ENCODE measurements at places on chromosomes 7 and 10.

GRCh38 chr10:101686133-101686925, 8.6 kb downstream of the FBXW4 start:
- DNase-seq, result peak; percentile 14

- DNase-seq, result no peak
Measured at GRCh38 chr7:145737617-145738016, 379.0 kb upstream of the CNTNAP2 start.

DNA sequence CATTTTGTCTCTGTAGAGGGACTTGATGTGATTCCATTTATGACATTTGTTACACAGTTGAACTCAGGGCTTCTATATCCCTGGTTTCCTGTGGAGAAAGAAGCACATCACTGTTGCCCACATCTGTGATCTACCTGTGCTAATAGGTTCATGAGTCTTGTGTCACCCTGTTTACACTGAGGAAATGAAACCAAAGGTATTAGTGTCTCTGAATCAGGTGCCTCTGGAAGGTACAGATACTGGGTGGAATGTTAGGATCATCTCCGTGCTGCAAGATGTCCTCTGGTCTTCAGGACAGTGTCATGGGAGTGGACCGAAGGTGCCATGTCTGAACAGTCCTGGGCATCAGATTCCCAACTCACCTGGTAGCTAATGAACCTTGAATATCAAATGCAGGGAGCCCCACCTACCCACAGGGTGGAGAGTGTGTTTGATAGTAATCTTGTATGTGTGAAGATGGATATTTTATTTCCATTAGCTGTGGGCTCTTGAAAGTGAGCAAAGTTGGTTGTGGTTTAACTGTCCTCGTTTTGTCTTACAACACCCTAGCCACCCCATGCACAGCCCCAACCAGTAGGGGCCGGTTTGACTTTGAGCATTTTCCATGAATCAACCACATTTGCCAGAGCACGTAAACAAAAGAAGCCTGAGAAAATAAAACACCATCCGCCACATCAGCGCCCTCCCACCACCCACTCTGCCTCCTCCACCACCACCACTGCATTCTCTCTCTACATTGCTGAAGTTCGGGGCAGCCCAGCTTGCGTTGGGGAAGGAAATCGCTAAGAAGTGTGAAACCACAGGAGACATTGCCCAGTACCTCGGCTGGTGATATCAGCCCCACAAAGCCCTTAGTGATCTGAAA, 40.7 kb downstream of the TARP start:
- DNase-seq, result peak; percentile 72

DNA sequence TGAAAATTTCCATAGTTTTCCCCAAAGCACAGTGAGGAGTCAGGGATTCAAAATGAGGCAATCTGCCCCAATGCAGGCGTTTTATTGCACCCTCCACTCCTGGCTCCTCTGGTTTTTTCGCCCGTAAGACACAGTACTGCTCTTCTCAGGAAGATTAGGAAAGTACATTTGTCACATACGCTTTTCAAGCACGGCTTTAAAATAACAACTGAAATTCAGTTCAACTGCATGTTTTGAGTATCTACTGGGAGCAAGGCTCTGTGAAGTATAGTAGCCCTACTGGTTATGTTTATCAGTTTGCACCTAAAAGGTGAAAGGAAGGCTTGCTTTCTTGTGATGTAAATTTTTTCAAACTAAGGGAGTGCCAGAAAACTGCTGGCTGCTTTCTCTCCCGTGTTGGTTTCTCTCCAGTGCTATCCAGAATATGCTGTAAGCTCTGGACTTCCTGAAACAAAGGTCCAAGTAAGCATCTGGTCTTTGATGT, 1.9 kb upstream of the SGMS1 start:
- DNase-seq, result peak; percentile 27

- DNase-seq, result no peak
Measured at GRCh38 chr10:74813381-74814259, 12.8 kb upstream of the KAT6B start.

- DNase-seq, result no peak
Measured at GRCh38 chr10:60420991-60421894, 31.6 kb upstream of the ANK3 start.

DNA sequence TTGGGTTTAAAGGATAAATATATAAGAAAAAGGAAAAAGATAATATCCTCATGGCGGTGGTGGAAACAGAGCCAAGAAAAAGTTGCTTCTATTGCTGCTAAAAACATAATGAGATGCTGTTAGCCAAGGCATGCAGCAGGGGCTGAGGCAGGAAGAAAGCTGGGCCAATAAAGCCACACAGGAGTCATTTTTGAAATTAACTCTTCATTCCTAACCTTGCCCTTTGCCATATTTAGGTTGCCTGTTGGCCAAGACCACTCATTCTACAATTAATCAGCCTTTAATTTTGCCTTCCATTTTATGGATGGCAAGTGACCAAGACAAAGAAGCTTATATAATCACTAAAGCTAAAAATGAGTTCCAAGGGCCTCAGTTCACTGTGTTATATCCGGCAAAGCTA, 58.2 kb downstream of the ARMH3 start:
- no peak for DNase-seq

GRCh38 chr10:47152861-47153349, 147.1 kb upstream of the GDF10 start:
- no peak for DNase-seq

DNA sequence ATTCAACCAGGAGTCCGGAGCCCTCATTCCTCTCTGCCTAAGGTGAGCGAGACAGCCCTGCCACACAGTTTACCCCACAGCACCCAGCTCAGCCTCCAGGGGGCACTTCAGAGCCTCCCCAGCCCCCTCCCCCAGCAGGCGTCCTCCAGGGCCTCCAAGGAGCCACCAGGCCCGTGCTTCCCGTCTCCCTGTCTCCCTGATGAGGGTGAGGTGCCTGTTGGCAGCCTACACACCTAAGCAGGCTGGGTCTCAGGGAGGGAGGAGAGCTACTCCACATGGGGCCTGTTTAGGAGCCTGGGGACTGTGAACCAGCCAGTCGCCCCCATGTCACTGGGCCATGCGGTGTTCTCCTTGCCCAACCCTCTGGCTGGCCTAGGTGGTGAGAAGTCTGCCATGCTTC, 28.9 kb upstream of the TRIM8 start:
- no peak for DNase-seq

- peak; percentile 24 for DNase-seq
Measured at GRCh38 chr7:80967071-80967916, 48.4 kb upstream of the SEMA3C start.

DNA sequence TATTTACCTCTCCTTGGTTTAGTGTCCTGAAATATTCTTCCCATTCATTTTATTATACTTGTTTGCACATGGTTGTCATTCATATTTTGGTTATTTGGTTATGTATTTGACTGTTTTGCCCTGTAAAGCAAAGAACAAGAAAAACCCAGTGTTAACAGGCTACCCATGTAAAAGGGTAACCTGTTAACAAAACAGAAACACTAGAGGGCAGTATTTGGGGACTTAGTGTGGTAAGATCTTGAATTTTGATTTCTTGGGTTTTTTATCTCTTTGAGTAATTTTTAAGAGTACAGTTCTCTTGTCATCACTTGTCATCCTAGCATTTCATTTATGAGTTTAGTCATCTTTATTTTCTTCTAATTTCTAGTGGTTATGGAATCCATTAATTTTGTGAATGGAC, 51.3 kb downstream of the POLL start:
- no peak for DNase-seq

DNA sequence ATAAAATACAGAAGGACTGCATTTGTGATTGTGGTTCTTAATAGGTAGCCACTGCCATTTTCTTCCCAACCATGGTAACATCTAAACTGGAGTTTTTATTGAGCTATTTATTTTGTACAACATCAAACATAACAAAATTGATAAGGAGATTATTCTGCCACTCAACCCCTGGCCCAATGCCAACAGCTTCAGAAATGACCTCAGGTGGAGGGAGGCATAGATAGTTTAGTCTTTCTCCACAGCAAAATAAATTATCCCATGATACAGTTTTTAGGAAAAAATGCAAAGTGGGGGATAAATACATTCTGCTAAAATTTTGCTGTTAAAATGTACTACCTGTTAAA, 57.6 kb downstream of the LRRTM3 start:
- no peak for DNase-seq

- no peak for DNase-seq
Measured at GRCh38 chr7:103947026-103947655, 42.3 kb downstream of the RELN start.

Data from astrocyte of the spinal cord (primary cell).